ENCODE measurements at places on chromosomes 7 and 10.

GRCh38 chr7:123621707-123622106 is 20.1 kb downstream of the ASB15 start:
- DNase-seq, result no peak

- no peak for DNase-seq
Observed at GRCh38 chr10:62095181-62096122, 173.2 kb downstream of the RTKN2 start.

DNA sequence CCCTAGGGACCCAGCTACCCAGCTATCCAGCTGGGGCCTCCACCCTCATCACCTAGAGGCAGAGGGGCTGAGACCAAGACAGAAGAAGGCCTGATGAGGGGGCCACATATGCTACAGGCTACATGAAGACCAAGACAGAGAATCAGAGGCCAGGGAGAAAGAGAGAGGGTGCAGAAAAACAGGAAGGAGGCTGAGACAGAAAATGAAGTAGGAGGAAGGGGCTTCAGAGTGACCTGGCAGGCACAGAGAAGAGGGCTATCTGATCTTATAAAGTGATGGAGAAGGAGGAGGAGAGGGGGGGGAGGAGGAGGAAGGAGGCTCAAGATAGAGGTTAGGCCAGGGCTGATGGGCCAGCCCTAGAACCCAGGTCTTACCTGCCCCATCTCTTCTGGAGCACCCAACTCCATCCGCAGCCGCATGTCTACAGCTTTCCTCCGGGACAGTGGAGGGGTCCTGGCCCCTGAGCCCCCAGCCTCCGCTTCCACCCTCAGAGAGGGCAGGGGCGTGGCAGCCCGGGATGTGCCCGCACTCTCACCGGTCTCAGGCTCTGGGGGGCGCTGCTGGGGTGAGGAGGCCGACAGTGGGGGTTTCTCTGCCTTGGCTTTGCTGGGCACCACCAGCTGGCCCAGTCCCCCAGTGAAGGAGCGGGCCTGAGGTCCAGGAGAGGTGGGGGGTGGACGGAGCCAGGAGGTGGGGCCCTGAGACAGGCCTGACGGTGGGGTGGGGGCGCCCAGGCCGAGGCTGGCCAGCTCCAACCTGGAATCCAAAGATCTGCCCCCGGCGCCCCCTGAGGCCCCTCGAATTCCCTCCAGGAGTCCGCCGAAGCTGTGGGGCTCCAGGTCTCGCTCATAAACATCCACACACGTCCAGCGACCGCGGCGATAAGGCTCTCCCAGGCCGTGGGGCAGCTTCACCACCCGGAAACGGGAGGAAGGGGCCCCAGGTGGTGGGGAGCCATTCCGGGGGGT is 1.8 kb downstream of the TSC22D4 start:
- DNase-seq, result no peak

DNA sequence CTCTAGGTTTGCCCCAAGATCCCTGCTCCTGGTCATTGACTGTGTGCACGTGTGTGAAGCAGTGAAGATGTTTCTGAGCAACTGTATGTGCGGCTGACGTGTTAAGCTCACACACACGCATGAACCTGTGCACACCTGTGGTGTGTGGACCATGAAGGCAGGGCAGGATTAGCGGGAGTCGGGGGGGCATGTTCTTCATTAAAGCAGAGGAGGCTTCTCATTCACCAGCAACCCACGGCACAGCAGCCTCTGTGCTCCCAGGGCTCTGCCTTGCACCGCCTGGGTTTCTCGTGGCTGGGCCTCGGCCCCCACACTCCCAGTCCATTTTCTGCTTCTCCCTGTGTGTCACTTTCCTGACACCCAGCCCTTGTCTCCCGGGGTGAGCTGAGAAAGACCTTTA is 824 bp upstream of the TACR2 start:
- DNase-seq, result no peak

- no peak for DNase-seq
Observed at GRCh38 chr10:17648243-17649035, 4.5 kb downstream of the STAM start.

DNA sequence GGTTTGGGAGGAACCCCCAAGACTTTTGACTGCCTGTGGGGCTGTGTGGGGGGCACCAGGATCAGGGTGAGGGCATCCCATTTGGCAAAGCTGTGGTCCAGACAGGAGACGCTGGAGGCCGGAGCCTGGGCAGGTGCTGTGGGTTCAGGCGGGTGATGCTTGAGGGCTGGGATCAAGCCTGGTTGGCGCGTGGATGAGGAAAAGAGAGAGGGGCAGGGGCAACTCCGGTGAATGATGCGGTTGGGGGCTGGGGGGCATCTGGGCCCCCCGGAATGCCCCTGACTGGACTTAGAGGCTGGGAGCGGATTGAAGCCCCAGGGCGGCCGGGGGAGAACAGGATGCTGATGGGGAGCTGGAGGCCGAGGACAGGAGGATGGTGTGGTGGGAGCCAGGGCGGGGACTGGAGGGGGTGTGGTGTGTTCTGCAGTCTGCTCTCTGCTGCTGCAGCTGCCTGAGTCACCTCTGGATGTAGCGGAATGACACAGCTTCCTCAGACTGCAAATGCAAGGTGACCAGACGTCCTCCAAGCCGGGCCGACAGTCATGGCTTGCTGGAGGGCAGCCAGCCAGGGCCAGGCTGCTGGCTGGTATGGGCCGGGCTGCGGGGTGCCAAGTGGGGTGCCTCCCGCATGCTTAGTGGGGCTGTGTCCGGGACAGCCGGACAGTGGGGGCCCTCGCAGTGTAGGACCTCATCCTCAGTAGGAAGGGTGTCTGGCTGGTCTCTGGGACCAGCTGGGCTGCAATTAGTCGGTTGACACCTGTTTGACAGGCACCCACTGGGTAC is 3.2 kb downstream of the MAFK start:
- DNase-seq, result no peak

DNA sequence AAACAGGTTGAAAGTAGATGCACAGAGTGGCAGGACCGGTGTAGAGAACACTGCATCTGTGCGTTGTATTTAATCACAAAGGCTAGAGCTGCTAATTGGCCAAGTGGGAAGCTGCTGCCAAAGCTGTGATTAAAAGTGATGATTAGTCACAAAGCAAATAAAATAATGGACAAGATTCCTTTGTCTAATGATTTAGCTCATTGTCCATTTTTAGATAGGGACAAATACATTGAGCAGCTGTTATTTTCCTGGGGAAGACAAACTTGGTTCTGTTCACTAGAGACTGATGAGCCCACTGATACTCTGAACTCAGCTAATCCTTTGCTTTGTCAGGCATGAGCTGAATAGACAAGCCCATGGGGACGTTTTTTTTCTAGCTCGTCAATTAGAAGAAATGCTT is 19.7 kb downstream of the UBE3C start:
- DNase-seq, result peak; percentile 45

GRCh38 chr10:132974249-132974796 is 32.0 kb upstream of the CFAP46 start:
- no peak for DNase-seq

- DNase-seq, result no peak
Observed at GRCh38 chr10:36073796-36074345, 431.8 kb upstream of the FZD8 start.

DNA sequence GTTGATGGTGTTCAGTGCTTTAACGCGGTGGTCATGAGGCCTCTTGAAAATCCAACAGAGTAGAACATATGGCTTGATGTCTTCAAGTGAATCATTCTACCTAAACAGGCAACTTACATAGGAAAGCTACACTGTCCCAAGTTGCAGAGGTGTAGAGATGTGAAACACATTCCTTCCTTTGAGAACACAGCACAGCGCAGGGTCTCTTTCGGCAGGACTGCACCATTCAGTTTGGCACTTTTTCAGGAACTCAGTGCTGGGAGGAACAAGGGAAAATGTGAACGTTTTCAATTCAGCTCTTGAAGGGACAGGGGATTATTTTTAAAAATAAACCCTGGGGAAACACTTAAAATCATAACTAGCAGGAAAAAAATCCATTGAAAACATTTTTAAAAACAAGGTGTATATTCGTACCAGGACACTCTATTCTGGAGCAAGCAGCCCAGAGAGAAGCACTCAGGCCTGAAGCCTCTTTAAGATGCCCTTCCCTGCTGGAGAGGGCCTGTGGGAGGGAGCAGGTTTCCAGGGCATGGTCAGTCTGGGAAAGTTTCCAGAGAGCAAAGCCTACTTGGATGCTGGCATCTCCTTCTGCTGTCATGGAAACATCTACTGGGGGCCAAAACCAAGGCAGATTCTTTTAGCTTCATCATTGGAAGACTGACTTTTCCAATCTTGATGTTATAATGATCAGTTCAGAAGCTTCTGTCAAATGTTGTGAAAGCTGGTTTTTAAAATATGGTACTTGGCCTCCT is 60.4 kb upstream of the NPVF start:
- no peak for DNase-seq

DNA sequence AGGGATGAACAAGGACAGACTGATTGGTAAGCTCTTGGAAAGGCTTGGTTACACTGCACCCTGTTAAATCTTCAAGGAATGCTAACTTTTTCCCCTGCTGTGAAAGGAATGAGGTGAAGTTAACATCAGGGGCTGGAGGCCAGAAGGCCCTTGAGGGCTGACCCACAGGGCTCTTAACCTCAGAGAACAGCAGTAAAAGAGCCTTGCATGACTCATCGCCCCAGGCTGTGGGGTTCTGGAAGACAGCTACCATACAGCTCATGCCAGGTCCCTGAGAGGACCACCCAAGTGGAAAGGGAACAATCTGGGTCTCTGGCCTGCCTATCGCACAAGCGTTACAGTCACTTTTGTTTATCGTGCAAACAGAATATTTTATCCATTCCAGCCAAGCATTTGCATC is 54.4 kb downstream of the CYP2C9 start:
- no peak for DNase-seq

- no peak for DNase-seq
Observed at GRCh38 chr7:24409431-24410024, 125.5 kb downstream of the NPY start.

GRCh38 chr10:120559800-120560199 is 102.8 kb downstream of the PLPP4 start:
- no peak for DNase-seq

- DNase-seq, result no peak
Observed at GRCh38 chr7:123627851-123628250, 26.2 kb downstream of the ASB15 start.

GRCh38 chr10:13594641-13595040 is 7.9 kb downstream of the PRPF18 start:
- no peak for DNase-seq

All from neuronal stem cell (in vitro differentiated cells).